ENCODE measurements at places on chromosomes 3 and 15.

DNA sequence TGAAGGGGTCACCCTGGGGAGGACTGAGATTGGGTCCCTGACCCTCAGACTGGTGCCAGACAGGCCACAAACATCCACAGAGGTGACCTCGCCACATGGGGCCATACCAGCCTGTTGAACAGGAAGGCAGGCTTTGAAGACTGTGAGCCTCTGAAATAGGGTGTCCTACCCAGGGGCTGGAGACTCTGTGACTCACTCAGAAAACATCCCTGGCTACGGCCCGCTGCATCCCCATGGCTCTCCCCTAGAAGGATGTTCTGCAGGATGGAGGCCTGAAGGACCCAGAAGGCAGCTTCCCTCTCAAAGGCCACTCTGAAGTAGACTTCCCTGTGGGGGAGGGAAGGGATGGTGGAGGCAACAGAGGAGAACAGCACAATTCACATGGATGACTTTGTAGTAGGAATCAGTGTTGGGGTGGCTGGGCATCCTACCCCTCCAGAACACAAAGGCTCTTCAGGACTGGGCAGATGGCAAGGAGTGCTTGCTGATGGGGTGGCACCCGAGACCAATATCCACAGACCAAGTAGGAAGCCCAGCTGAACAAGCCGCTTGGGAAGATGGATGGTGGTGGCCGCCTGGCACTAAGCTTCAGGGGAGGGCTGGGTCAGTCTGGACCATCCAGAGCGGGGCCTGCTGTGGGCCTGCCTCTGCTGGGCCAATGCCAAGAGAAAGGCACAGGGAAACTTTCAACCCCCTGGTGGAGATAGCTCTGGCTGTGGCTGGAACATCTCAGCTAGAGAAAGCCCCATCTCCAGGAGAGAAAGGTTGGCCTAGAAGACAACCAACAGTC lies 37.6 kb upstream of the DUSP7 start:
- DNase-seq = peak; percentile 22

- DNase-seq = no peak
Measured at GRCh38 chr3:12727481-12727880, 31.6 kb downstream of the TMEM40 start.

DNA sequence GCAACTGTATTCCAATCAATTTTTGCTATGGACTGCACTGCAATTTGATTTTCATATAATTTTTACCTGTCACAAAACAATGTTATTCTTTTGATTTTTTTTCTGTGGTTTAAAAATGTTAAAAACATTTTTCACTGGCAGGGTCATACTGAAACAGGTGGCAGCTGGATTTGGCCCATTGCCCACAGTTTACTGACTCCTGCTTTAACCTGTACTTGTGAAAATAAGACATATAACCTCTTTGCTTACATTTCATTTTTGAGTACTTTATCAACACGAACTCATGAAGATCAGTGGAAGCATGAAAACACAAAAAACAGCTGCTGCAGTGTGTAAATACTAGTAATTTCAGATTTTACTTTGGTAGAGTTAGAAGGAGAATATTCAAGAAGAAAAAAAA lies 313.1 kb downstream of the WDR72 start:
- DNase-seq = no peak

- no peak for DNase-seq
Measured at GRCh38 chr15:50113187-50113505, 5.9 kb downstream of the ATP8B4 start.

DNA sequence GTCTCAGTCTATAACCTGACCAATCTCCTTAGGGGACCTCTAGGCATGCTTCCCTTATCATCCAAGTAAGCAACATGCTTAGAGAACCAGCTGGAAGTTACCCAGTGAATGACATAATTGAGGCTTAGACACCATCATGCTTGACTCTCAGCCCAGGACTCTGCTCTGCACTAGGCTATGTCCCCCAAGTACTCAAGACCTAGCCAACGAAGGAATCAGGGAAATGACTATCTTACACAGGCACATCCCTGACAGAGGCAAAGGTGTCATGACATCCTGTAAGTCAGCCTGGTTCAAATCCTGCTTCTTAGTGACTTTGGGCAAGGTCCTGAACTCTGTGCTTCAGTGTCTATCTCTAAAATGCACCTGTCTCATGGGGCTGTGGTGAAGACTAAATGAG lies 24.6 kb upstream of the CELF6 start:
- no peak for DNase-seq

- peak; percentile 30 for DNase-seq
Measured at GRCh38 chr3:157442729-157443128, 6.1 kb downstream of the PTX3 start.

- DNase-seq = no peak
Measured at GRCh38 chr3:8882171-8882593, 81.1 kb downstream of the RAD18 start.

- peak; percentile 90 for DNase-seq
Measured at GRCh38 chr3:66483006-66483405, 17.8 kb downstream of the LRIG1 start.

- DNase-seq = peak; percentile 63
Measured at GRCh38 chr3:169456900-169457299, 206.6 kb downstream of the MECOM start.

DNA sequence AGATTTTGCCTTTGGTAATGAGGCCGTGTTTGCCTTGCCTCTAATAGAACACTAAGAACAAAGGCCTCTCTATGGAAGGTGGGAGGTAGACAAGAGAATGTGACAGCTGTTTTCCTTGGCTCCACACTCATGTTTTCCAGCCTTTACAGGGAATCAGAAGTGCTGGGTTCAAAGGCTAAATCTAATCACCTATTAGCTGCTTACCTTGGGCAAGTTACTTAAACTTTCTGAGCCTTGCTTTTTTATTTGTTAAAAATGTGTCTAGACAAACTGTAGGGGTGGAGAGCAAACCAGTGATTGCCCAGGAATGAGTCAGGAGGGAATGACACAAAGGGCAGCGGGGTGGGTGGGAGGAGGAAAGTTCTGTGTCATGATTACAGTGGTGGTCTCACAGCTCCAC lies 179.0 kb downstream of the P3H2 start:
- DNase-seq = no peak

- no peak for DNase-seq
Measured at GRCh38 chr15:84143753-84144314, 91.7 kb upstream of the GOLGA6L4 start.

- peak; percentile 76 for DNase-seq
Measured at GRCh38 chr3:61808526-61808925, 247.2 kb downstream of the PTPRG start.

GRCh38 chr3:159823780-159824179 lies 164.9 kb upstream of the IL12A start:
- DNase-seq = no peak

DNA sequence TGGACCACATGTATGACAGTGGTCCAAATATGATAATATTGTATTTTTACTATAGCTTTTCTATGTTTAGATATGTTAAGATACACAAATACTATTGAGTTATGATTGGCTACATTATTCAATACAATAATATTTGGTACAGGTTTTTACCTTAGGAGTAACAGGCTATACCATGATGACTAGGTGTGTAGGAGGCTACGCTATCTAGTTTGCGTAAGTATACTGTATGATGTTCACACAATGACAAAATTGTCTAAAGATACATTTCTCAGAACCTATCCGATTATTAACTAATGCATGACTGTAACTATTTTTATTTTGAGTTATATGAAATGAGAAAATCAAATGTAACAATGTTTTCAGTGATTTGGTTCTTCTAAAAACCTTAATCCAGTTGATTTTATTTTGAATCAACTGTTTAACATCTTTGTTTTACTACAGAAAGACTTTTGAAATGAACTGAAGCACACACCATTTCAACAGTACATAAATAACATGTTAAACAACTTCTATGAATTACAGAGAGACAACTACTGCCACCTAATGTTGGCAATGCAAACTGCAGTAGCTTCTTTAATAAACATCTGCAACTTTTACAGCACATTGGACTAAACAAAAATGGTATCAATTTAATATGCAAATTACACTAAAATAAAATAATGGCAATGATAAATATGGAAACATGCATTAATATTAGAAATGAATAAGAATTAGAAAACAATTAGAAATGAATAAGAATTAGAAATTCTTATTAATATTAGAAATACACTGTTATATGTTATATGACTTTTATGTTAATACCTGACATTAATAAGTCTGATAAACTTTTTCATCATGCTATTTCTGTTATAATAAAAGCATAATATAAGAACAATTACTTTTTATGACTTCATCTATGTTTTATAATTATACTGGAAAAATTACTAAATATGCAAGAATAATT lies 255.7 kb downstream of the MBNL1 start:
- DNase-seq = no peak

- no peak for DNase-seq
Measured at GRCh38 chr3:22977650-22978289, 225.4 kb upstream of the UBE2E2 start.

- peak; percentile 69 for DNase-seq
Measured at GRCh38 chr3:150146991-150147761, 176.5 kb upstream of the PFN2 start.

- no peak for DNase-seq
Measured at GRCh38 chr3:5092018-5092417, 30.1 kb upstream of the ARL8B start.

GRCh38 chr3:109643590-109643989 lies 306.2 kb upstream of the DPPA4 start:
- DNase-seq = no peak

- no peak for DNase-seq
Measured at GRCh38 chr3:124597273-124597672, 133.0 kb upstream of the UMPS start.

DNA sequence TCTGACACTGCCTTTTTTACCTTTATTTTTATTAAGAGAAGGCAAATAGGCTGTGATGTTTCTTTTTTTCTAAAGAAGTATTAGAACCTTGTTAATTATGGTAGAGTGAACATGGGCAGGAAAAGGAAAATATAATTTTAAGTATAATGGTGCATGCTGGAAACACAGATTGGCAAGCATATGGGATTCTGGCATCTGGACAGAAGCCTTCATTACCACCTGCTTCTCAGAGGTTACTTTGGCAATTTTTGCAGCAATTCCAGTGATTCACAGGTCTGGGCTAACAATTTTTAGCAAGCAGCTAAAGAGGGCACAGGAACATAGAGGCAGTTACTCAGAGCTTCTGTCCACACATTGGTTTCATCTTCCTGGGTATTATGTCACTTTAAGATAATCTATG lies 258.3 kb downstream of the DIPK2A start:
- no peak for DNase-seq

- DNase-seq = no peak
Measured at GRCh38 chr15:74651242-74651741, 35.7 kb downstream of the CLK3 start.

GRCh38 chr15:31387092-31387478 lies 60.5 kb downstream of the KLF13 start:
- DNase-seq = no peak

GRCh38 chr3:142159083-142159740 lies 9.9 kb upstream of the TFDP2 start:
- DNase-seq = no peak

DNA sequence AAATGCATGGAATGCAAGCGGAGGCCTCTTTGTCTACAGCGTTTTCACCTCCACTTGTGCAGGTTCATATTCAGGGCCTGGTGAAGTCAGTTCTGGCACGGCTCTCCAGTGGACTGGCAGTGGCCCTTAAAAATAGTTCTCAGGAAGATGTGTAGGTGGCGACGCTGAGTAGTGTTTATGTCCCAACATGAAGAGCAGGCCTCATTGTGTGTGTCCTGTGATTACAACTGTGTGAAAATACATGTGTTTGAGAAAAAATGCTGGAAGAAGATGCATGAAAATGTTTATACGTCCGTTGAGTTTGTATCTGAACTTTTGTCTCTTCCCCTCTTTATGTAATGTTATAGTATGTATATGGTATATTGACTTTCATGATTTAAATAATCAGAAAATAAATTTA lies 7.2 kb downstream of the LIPC start:
- DNase-seq = peak; percentile 66
